Brain (organoid and tissue), 16 donors: ENCODE measurements at places on chromosomes 11 and 22. TPM values are rescaled to one million over a fixed set of nuclear protein-coding genes. Genes with fewer than 3 reads are reported as not detected.

DNA sequence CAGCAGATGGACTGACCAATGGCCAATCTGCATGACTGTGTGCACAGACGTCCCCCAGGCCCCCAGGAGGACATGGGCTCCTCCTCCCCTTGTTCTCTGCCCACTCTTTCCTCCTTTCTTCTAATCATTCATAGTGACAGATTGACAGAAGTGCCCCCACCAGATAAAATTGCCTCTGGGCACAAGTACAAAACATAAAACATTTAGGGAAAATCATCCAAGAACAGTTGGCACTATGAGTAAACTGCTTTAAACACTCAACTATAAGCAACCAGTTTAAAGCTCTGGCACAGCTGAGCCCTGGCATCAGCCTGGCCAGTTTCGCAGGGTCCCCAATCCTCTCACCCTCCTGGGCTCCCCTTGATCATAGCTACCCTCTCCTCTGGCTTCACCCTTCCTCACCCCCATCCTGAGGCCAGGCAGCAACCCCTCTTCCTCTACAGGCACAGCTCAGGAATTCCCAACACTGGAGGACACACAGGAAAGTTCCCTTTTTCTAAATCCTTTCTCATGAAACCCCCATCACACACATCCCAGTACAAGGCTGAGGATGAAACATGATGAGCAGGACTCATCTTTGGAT lies 232.9 kb downstream of the BUD13 start:
- no peak for DNase-seq

DNA sequence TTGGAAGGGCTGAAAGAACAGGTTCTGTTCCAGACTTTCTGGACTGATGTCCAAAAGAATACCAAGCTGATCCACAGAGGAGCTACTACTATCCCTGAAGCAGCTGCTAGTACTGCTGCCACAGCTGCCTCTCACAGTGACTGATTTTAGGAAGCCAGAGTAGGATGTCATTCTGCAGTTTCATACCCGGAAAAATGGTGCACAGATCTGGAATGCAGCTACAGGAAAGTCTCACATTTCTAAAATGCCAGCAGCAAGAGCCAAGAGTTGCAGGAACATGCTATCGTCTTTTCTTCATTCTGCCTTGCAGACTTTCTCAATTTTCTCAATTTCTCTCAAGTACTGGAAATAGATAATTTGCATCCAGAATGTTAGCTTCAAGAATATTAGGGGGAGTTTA lies 19.4 kb upstream of the CCDC179 start:
- DNase-seq: no peak

GRCh38 chr11:40202589-40203270 lies 1256.7 kb downstream of the LRRC4C start:
- DNase-seq: peak; percentile 67

GRCh38 chr11:16977994-16978315 lies 36.3 kb downstream of the PLEKHA7 start:
- no peak for DNase-seq

- peak; percentile 34 for DNase-seq
Measured at GRCh38 chr11:73566977-73567755, 30.7 kb downstream of the FAM168A start.

DNA sequence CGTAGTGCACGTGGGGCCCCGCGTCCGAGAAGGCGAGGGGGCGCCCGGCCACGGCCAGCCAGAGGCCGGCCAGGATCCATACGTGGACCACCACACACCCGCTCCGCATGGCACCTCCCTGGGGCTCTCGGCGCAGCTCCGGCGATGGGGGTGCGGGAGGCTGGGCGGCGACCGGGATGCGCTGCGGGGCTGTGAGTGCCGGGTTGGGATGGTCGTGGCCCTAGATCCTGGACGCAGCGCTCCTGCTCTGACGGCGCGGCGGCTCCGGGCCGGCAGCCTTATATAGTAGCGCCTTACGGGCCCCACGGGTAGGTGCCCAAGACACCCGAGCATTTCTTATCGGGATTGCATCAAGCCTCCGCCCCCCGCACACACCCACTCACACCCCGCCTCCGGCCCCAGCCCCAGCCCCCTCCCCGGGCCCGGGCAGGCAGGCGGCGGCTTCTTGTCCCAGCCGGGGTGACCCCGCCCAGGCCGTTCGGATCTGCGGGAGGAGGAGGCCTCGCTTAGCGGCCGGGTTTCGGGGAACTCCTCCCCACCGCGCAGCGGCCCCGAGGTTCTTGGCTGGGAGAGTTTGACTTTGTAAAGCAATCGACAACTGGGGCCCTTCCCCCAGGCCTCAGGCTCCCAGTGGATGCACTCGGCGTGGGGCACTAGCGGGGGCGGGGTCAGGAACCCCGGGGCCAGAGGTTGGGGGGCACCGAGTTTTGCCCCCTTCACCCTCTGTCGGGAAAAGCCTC lies at the start of gene FGF19:
Gene FGF19 (minus strand): TSS at position 255 of the 740 bp plus-strand sequence. CDS start 146 bp downstream, at position 109.
- DNase-seq: peak; percentile 24

GRCh38 chr11:115654792-115655191 lies 150.6 kb upstream of the CADM1 start:
- no peak for DNase-seq

DNA sequence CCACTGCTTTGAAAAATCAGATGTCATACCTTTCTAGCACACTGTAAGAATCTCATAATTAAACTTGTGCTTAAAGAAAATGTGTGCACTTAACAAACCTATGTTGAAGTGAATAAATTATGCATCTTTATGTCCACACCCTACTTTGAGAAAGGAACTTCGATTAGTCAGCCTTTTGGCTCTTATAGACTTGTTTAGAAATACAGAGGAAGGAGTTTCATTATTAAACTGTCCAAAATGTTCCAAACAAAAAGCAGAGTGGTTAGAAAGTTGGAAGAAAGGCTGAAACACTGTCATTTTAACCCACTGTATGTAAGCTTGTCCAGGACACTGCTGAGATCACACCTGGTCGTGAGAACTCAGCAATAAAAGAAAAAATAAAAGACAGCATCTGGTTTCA lies 863.2 kb upstream of the CHORDC1 start:
- DNase-seq: no peak

DNA sequence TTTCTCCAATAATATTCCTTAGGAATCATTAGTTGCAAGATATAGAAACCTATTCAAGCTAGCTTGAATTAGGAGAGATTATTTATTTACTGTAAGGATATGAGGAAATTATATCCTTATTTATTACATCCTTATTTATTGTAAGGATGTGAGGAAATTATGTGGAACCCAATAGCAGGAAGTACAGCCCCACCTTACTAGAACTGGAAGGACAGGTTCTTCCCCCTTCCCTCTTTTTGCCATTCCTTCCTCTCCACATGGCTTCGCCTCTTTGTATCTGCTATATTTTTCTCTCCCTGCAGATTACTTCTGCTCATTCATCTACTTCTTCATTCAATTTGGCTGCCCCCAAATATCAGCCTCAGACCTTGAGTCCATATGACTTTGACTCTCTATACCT lies 49.5 kb upstream of the B3GNT6 start:
- no peak for DNase-seq

- DNase-seq: no peak
Measured at GRCh38 chr11:126133901-126134300, 71.2 kb upstream of the CDON start.

ARHGAP1 gene
- 62.5 TPM for polyA plus RNA-seq

OR5D18 gene
- not detected for polyA plus RNA-seq

SLC25A45 gene
- 4.0 TPM for polyA plus RNA-seq
